Inflammatory macrophage treated with lipopolysaccharide for 1 hour (primary cell): ENCODE measurements at places on chromosomes 2 and 18.
A peak's percentile ranks its signal among the peaks of the same experiment; 100 is the strongest.

- no peak for DNase-seq
These were observed 77.5 kb downstream of the POLR1A start for GRCh38 chr2:86027922-86028765.

DNA sequence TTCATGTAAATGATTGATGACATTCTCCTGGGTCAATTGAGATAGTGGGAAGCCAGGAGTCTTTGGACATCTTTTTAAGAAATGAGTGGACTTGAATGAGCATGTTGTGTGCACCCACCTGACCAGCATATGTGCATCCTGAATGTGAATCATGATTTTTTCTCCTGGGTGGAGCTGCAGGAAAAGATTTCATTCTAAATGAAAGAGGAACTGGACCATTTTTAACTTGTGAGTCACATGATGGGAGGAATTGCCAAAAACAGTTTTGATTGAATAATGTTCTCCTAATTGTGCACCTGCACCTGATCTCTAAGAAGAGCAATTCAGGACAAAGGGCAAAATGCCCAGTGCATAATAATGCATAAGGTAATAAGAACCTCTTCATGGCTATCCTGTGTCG is 32.3 kb downstream of the COPS8 start:
- peak; percentile 4 for DNase-seq

DNA sequence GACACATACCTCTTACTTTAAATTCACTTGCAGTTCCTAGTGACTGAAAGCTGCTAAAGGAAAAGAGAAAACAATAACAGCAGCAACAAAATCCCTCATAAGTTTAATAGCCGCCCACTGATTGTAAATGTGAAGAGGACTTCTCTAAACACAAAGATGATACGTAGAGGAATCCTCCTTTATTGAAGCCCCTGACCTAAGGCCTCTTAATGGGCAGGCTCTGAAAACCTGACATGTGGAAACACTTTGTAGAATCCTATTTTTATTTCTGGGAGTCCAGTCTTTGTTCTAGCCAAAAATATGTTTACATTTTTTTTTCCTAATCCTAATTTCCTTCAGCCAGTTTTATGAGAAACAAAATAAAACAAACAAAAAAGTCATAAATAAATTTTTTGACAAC is 1277.7 kb upstream of the CELF4 start:
- no peak for DNase-seq

GRCh38 chr2:17599617-17600016 is 59.1 kb downstream of the VSNL1 start:
- no peak for DNase-seq

DNA sequence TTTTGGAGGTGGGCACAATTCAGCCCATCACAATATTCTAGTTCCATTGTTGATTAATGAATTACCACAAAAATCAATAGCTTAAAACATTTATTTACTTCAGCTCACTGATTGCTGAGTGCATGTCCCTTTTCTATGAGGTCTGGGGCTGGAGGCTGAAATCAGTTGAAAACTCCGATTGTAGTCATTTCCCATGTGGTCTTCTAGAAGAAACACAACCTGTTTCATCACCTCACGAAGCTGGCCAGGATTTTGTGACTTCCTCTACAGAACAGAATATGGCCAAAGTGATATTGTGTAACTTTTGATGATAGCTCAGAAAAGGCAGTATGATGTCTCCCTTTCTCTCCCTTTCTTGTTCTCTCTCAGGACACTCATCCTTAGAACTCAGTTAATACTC is 44.1 kb upstream of the CYRIA start:
- peak; percentile 89 for DNase-seq

DNA sequence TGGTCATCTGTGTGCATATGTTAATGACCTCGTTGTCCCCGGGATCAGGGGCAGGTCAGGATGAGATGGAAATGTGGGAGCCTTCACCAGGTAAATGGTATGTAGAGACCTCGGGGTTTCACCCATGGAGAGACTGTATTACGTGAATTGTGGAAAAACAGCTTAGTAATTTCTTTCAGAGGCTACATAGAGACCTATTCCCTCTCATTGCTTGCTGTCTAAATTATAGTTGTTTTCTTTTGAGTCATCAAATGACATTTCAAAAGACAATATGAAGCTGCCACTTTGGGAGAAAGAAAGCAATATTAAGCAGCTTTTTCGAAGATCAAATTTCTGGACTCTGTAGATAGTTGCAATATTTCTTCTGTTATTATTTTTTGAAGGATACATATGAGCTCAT is 20.4 kb downstream of the ADAM23 start:
- DNase-seq: no peak

DNA sequence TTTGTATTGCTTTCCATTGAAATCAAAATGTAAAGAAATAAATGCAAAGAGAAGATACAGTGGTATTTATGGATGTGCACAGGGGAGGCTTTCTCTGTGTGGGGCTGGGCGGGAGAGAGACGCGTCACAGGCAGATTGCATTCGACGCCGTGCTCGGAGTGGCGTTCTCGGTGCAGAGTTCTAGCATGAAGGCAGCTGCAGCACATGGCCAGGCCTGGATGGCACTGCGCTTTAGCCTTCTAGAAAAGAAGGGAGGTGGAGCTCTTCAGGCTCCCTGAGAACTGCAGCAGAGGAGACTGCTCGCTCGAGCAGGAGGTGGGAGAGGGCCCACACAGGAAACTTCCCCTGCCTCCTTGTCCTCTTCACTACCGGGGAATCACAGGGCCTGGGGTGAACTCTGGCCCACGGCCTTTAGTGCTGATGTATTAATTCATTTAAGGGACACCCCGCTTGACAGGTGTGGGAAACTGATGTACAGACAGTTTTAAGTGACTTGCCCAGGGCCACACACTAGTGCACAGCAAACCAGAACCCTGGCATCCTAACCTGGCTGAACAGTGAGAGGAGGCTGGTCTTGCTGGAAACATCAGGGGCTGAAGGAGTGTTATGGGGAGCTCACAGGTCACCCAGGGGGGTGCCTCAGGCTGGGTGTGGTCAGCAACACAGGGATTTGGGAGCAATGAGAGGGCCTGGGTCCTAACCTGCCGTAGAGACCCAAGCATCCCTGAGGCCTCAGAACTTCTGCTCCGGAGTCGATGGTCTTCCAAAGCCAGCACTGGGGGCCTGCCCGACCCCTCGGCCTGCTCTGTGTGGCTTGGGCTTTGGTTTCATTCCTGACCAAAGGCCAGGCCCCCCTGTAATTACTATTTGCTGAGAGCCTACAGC is 199.9 kb downstream of the HDAC4 start:
- no peak for DNase-seq

GRCh38 chr2:95043300-95044093 is 18.0 kb downstream of the MAL start:
- no peak for DNase-seq

DNA sequence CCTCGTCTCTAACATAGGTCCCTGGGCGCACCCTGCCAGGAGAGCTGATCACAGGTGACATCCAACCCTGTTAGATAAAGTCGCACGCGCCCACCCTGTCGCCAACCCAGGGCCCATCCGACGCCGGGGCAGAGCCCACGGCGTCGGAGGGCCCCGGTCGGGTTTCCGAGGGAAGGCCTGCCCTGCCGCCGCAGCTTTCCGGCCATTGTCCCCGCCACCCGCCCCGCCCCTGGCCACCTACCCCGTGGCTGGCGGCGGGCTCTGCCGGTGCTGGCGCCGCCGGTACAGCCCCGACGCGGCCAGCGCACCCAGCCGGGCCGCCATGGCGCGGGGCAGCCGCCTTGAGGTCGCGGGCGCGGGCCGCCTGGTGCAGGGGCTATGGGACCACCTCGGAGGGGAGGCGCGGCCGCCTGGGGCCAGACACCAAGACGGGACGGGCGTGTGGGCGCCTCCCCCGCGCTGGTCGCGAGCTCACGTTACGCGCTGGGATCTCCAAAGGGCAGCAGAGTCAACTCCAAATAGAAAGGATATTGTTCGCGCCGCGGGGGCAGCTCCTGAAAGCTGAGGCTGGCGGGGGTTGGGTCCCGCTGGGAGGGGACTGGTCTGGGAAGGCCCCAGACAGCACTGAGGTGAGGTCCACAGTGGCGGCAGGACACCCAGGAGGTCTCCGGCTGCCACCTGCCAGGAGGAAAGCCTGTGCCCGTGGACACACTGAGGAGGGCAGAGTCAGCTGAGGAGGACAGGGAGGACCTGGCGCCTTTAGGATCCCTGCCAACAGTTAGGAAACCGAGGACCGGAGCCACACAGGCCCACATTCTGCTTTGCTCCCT is 11.1 kb downstream of the LIMS2 start:
- no peak for DNase-seq

GRCh38 chr2:18373664-18374063 is 186.8 kb downstream of the RDH14 start:
- no peak for DNase-seq

DNA sequence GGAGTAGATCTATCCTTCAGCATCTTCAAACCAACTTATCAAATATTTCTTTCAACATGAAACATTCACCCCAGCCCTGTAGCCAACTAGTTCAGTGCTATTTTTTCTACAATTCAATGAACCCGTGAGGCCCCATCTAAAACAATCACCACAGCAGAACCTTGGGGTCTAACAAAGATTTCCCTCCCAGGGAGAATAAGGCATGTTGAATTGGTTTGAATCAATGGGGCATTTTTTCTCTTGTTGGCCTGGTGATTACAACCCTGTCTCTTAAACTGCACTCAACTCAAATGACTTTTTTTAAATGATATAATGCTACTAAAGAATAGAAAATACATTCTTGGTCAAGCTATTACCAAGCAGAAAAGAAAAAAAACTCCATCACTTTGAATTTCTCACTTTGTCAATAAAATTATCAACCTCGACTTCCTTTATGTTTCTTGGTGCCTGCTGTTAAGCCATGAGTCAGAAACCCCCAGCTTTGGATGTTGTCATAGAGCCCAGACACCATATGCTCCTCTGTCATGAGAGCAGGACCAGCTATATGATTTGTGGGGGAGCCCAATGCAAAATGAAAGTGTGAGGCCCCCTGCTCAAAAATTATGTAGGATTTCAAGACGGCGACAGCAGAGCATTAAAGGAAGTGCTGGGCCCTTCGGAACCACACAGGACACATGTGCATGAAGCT is 282.4 kb downstream of the MEIS1 start:
- no peak for DNase-seq

- no peak for DNase-seq
These were observed 382.7 kb upstream of the KLHL29 start for GRCh38 chr2:23002234-23002633.

- DNase-seq: peak; percentile 54
These were observed 306.5 kb upstream of the TNP1 start for GRCh38 chr2:217166241-217166850.

- peak; percentile 11 for DNase-seq
These were observed 168.1 kb downstream of the TRIB2 start for GRCh38 chr2:12884713-12885282.

- no peak for DNase-seq
These were observed 355.2 kb downstream of the PARD3B start for GRCh38 chr2:204900487-204900886.

GRCh38 chr18:44135741-44136140 is 544.9 kb upstream of the SETBP1 start:
- DNase-seq: no peak

GRCh38 chr2:143779021-143779420 is 649.8 kb downstream of the ARHGAP15 start:
- DNase-seq: no peak

DNA sequence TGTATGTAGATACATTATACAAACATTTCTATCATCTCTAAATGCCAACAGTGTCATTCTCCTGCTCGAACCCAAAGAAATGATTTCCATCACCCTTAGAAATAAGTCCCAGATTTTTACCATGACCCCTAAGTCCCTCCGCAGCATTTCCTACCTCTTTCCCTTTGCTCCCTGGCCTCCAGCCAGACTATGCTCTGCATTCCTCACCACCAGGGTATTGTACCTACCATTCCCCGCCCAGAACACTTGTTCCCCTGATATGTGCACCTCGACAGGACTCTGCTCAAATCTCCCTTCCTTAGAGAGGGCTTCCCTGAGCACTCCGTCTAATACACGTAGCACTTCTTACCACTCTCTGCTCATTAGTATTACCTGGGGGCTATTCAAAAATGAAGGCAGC is 630.2 kb downstream of the ARHGAP15 start:
- no peak for DNase-seq

DNA sequence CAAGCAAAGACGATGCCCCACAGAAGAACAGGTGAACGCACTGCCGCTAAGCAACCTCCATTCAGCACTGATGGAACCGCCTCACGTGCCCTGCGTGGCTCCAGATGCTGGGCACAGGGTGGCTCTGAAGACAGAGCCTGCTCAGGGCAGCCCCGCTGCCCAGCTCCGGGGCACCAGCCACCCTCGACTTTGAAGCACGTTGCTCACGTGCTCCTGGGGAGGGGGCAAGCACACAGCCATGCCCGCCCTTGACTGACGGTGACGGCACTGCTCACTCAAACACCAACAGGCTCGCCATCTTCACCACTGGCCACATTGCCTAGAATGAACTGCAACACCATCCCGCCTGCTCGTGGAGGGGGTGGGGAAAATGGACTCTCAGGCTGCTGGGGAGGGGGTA is 251.3 kb downstream of the HDAC4 start:
- no peak for DNase-seq

GRCh38 chr2:100844514-100844913 is 24.6 kb downstream of the NPAS2 start:
- no peak for DNase-seq

- DNase-seq: no peak
These were observed 184.3 kb upstream of the MAP2 start for GRCh38 chr2:209239585-209239938.

DNA sequence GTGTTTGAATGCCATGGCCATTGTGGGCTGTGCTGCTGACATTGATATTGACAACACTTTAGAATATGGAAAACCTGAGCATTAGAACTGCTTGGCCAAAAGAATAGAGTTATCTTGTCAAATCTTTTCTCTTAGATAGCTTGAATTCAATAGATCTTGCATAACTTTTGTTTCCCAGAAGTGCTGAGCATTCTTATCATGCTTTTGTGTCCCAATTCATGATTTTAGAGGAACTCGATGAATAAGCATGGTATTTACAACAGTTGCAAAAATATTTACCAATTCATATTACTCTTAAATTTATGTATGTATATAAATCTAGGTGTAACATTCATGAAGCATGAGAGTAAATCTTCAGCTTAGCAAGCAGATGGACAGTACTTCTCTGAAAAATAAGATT is 508.0 kb downstream of the BCL11A start:
- DNase-seq: no peak

DNA sequence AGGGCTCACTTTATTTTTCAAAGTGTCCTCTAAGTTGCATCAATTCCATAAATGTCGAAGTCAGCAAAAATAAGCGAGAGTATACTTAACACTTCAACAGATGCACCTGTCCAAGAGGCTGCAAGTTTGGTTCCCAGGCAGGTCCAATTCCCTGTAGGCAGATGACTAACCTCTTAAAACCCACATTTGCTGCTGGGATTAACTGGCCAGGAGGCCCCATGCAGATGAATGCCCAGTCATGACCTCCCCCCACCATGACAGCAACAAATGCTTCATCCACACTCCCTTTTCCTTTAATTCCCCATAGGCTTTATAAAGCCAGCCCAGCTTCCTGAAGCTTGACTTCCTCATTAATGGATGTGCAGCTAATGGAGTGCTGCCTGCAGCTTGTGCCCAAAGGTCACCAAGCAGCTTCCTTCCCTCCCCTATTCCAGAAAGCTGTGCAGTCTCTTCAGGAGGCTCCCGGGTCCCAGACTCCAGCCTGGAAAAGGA is 35.7 kb downstream of the REEP1 start:
- DNase-seq: no peak
